ENCODE measurements at places on chromosomes 6 and 20. TPM values are rescaled to one million over a fixed set of nuclear protein-coding genes. Genes with fewer than 3 reads are reported as not detected.
A peak's percentile ranks its signal among the peaks of the same experiment; 100 is the strongest.

GRCh38 chr6:15389765-15390723 lies 144.2 kb downstream of the JARID2 start:
- H3K4me3 ChIP-seq = no peak overlapping the region
- peak; percentile 52 for DNase-seq
- H3K27ac ChIP-seq = peak overlapping the region; percentile 41
- H3K4me1 ChIP-seq = peaks cover 65% of the 10 kb centered on the region
- H3K36me3 ChIP-seq = no peaks in the 10 kb centered on the region

GRCh38 chr6:89763550-89763949 lies 56.0 kb downstream of the MDN1 start:
- no peak overlapping the region for H3K4me3 ChIP-seq
- no peak overlapping the region for H3K27ac ChIP-seq
- no peaks in the 10 kb centered on the region for H3K4me1 ChIP-seq
- H3K27me3 ChIP-seq = peaks cover 2% of the 10 kb centered on the region
- peaks cover 4% of the 10 kb centered on the region for H3K36me3 ChIP-seq
- no peak for DNase-seq

DNA sequence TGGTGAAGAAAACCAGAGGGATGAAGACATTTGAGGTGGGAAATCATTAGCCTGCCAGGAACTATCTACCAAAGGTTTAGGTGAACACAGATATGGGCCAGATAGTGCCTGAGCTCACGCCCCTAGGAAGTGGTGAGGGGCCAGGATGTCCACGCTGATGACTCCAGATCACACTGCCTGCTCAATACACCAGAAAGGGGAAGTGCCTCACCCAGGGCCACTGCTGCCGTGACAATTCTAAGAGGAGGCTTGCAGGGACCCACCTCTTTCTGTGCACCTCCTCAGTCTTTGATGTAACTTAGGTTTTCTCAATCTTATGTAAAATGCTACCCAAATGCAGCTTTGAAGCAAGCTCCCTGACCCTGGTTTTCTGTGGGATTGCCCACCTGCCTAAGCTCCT lies 5.4 kb upstream of the RAB44 start:
- H3K27ac ChIP-seq = no peak overlapping the region
- peaks cover 2% of the 10 kb centered on the region for H3K4me1 ChIP-seq
- peaks cover 8% of the 10 kb centered on the region for H3K27me3 ChIP-seq
- H3K4me3 ChIP-seq = no peak overlapping the region
- H3K36me3 ChIP-seq = no peaks in the 10 kb centered on the region

DNA sequence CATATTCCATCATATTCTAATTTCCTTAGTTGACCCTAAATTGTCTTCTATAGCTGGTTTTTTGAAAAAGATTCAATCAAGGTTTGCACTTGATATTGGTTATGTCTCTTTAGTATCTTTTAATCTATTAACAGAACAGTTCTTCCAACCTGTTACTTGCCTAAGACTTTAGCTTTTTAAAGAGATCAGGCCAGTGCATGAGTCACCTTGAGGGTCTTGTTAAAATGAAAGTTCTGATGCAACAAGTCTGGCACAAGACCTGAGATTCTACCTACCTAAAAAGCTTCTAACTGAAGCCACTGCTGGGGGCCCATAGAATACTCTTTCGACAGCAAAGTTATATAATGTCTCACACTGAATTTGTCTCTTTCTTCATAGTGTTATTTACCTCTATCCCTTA lies 3.2 kb downstream of the USP45 start:
- H3K36me3 ChIP-seq = no peaks in the 10 kb centered on the region
- no peak for DNase-seq
- H3K27ac ChIP-seq = no peak overlapping the region
- peaks cover 34% of the 10 kb centered on the region for H3K4me1 ChIP-seq

- H3K4me3 ChIP-seq = no peak overlapping the region
- peaks cover 2% of the 10 kb centered on the region for H3K4me1 ChIP-seq
- peaks cover 4% of the 10 kb centered on the region for H3K27me3 ChIP-seq
- no peak overlapping the region for H3K27ac ChIP-seq
These were observed 161.1 kb downstream of the DLL1 start for GRCh38 chr6:170129691-170130171.

GRCh38 chr6:41088451-41088850 lies 15.7 kb downstream of the NFYA start:
- H3K4me1 ChIP-seq = no peaks in the 10 kb centered on the region
- H3K36me3 ChIP-seq = no peaks in the 10 kb centered on the region
- no peak overlapping the region for H3K4me3 ChIP-seq
- no peak overlapping the region for H3K27ac ChIP-seq
- DNase-seq = no peak

GRCh38 chr6:132400555-132400882 lies 756 bp downstream of the MOXD1 start:
- no peak for DNase-seq
- peaks cover 6% of the 10 kb centered on the region for H3K27me3 ChIP-seq
- H3K4me3 ChIP-seq = peak overlapping the region; percentile 79
- no peak overlapping the region for H3K27ac ChIP-seq
- no peaks in the 10 kb centered on the region for H3K4me1 ChIP-seq
- no peaks in the 10 kb centered on the region for H3K36me3 ChIP-seq

GRCh38 chr20:57195469-57196100 lies 70.9 kb downstream of the BMP7 start:
- H3K4me1 ChIP-seq = peaks cover 4% of the 10 kb centered on the region
- DNase-seq = no peak
- no peak overlapping the region for H3K27ac ChIP-seq

- no peaks in the 10 kb centered on the region for H3K36me3 ChIP-seq
- DNase-seq = no peak
- no peak overlapping the region for H3K27ac ChIP-seq
- H3K4me1 ChIP-seq = no peaks in the 10 kb centered on the region
- no peaks in the 10 kb centered on the region for H3K27me3 ChIP-seq
These were observed 712.9 kb downstream of the UTRN start for GRCh38 chr6:144997996-144998395.

DNA sequence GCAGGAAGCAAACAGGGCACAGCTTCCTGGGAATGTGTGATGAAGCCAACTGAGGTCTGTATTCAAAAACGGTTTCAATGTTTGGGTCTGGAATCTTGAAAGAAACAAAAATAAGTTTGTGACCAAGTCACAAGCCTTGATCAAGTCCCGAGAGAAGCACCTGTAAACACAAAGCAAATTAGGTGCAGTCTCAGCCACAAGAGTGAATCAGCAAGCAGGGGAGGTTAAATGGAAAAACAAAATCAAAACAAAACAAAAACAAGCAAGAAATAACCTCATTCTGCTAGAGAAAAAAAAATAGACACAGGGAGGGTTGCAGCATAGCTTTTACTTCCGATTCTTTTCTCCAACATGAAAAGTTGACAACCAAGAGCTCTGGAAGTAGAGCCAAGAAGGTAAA lies 201.7 kb downstream of the CLIC5 start:
- H3K36me3 ChIP-seq = peaks cover 5% of the 10 kb centered on the region
- H3K4me3 ChIP-seq = no peak overlapping the region
- H3K27me3 ChIP-seq = no peaks in the 10 kb centered on the region

DNA sequence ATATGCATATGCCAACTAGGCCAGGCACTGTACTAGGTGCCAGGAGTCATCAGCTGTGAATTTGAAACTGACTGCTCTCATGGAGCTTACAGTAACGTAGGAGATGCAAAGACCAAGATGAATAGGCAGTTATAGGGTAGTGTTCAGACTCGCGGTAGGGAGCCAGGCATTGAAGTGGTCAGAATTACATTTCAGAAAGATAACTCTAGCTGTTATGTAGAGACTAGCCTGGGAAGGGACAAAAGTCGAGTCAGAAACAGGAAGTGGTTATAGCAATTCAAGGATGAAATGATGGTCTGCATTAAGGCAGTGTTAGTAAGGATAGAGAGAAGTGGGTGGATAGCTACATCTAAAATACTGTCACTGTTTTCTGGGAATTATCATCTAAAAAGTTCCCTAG lies 56.6 kb downstream of the PCMT1 start:
- no peak overlapping the region for H3K27ac ChIP-seq
- H3K27me3 ChIP-seq = peaks cover 2% of the 10 kb centered on the region
- H3K4me3 ChIP-seq = no peak overlapping the region
- no peak for DNase-seq
- no peaks in the 10 kb centered on the region for H3K4me1 ChIP-seq

- H3K4me1 ChIP-seq = no peaks in the 10 kb centered on the region
- H3K27ac ChIP-seq = no peak overlapping the region
- DNase-seq = no peak
These were observed 21.7 kb upstream of the OCSTAMP start for GRCh38 chr20:46572153-46572552.

DNA sequence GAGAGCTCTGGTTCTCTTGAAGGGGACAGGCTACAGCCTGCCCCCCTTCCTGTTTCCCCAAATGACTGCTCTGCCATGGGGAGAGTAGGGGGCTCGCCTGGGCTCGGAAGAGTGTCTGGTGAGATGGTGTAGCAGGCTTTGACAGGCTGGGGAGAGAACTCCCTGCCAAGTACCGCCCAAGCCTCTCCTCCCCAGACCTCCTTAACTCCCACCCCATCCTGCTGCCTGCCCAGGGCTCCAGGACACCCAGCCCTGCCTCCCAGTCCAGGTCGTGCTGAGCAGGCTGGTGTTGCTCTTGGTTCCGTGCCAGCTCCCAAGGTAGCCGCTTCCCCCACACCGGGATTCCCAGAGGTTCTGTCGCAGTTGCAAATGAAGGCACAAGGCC lies 9.8 kb downstream of the VEGFA start:
- H3K27me3 ChIP-seq = peaks cover 11% of the 10 kb centered on the region
- H3K36me3 ChIP-seq = no peaks in the 10 kb centered on the region
- no peak overlapping the region for H3K27ac ChIP-seq
- peaks cover 10% of the 10 kb centered on the region for H3K4me1 ChIP-seq

DNA sequence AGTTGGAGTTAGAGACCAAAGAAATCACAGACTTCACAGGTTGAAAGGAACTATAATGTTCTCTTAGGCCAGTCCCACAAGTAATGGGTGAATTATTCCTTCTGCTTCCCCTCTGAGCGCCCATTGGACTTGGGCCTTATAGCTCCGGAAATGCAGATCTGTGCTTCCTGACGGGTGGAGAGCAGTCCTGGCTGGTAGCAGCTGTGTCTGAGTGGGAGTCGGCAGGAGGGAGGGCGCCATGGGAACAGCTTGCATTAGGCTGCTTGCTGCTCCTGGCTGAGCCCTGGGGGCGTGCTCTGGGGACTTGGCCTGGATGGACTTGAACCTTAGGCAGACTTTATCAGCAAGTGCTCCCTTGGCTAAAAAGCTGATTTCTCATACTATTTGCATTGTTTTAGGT lies 18.4 kb upstream of the NUP153 start:
- peaks cover 6% of the 10 kb centered on the region for H3K4me1 ChIP-seq
- peak overlapping the region; percentile 38 for H3K4me3 ChIP-seq
- H3K27me3 ChIP-seq = peaks cover 3% of the 10 kb centered on the region
- peak; percentile 87 for DNase-seq
- H3K36me3 ChIP-seq = no peaks in the 10 kb centered on the region

GRCh38 chr6:26051665-26052310 lies 35.4 kb upstream of the HFE start:
- H3K36me3 ChIP-seq = no peaks in the 10 kb centered on the region
- no peaks in the 10 kb centered on the region for H3K27me3 ChIP-seq
- no peak for DNase-seq
- H3K27ac ChIP-seq = no peak overlapping the region
- peaks cover 3% of the 10 kb centered on the region for H3K4me1 ChIP-seq
- no peak overlapping the region for H3K4me3 ChIP-seq

SSTR4 gene
- total RNA-seq = not detected

PAX1 gene
- not detected for total RNA-seq

MUCL3 gene
- not detected for total RNA-seq

GRIK2 gene
- total RNA-seq = 95.5 TPM

PI3 gene
- total RNA-seq = not detected

NFATC2 gene
- not detected for total RNA-seq

SLC22A2 gene
- total RNA-seq = not detected

LAMA4 gene
- 0.22 TPM for total RNA-seq
